GM06990 (cell line): ENCODE measurements at places on chromosomes 1 and 21.

- no peak for DNase-seq
Measured at GRCh38 chr1:22105611-22106207, 37.2 kb downstream of the WNT4 start.

- DNase-seq: peak; percentile 80
Measured at GRCh38 chr1:181129771-181130606, 41.5 kb downstream of the IER5 start.

- DNase-seq: peak; percentile 22
Measured at GRCh38 chr1:212237651-212238050, 47.6 kb upstream of the PPP2R5A start.

GRCh38 chr21:29133241-29133640 lies 2.8 kb downstream of the MAP3K7CL start:
- DNase-seq: no peak

- peak; percentile 34 for DNase-seq
Measured at GRCh38 chr1:226360106-226360746, 47.7 kb downstream of the PARP1 start.

- DNase-seq: no peak
Measured at GRCh38 chr21:21286170-21286798, 288.1 kb downstream of the NCAM2 start.

GRCh38 chr1:113890816-113891215 lies 3.4 kb upstream of the BCL2L15 start:
- no peak for DNase-seq

- DNase-seq: no peak
Measured at GRCh38 chr1:55413286-55413685, 198.1 kb upstream of the USP24 start.

DNA sequence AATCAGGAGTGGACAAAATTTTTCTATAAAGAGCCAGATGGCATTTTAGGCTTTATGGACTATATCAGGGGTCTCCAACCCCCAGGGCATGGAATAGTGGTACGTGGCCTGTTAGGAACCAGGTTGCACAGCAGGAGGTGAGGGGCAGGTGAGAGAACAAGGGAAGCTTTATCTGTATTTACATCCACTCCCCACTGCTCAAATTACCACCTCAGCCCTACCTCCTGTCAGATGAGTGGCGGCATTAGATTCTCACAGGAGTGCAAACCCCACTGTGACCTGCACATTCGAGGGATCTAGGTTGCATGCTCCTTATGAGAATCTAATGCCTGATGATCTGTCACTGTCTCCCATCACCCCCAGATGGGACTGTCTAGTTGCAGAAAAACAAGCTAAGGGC lies 13.9 kb downstream of the PHTF1 start:
- no peak for DNase-seq

- DNase-seq: no peak
Measured at GRCh38 chr1:151939779-151940178, 30.5 kb upstream of the THEM4 start.

- no peak for DNase-seq
Measured at GRCh38 chr1:1101503-1101902, 14.4 kb downstream of the C1orf159 start.

DNA sequence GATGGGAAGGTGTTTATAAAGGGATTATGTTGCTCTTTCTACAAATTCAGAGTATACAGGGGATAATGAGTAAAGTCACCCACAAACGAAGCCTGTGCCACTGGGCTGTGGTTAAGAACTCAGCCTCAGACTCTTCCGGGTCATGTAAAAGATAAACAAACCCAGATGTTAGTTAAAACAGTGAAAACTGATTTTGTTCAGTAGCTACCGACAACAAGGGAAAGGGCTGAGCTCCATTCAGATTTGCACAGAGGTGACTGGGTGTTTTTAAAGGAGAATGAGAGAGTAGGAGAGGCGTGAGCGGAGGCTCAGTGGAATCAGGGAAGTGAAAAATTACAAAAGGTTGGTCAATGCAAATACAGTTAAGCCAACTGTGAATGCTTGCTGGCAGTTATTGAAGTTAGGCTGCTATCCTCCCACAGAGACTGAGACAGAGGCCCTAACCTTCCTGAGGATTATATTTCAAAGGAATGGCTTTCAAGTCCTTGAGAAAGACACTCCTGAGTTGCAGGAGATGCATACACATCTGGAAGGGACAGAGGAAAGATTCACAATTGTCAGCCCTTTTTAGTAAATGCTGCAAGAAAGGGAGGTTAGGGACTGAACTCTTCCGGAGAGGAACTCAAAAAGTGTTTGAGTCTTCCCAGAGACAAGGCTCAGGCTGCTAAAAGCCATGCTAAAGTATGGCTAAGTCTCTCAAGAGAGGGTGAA lies 29.9 kb upstream of the SAMD13 start:
- DNase-seq: peak; percentile 25

DNA sequence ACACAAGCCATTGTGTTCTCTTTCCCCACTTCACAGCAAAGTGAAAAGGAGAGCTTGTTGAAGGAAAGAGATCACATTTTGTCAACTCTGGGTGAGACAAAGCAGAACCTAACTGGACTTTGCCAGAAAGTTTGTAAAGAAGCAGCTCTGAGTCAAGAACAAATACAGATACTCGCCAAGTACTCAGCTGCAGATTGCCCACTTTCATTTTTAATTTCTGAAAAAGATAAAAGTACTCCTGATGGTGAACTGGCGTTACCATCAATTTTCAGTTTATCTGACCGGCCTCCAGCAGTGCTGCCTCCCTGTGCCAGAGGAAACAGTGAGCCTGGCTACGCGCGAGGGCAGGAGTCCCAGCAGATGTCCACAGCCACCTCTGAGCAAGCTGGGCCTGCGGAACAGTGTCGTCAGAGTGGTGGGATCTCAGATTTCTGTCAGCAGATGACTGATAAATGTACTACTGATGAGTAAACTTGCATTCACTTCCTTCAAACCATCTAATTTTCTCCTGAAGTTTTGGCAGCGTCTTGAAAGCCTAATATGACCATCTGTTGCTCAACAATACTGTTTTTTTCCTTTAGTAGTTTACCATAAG lies 43.7 kb downstream of the BACH1 start:
- peak; percentile 60 for DNase-seq
